ENCODE measurements at places on chromosomes 13 and 19.

GRCh38 chr19:43605875-43606568 is 5.9 kb upstream of the SRRM5 start:
- DNase-seq = no peak

GRCh38 chr13:44927968-44928367 is 61.3 kb downstream of the NUFIP1 start:
- no peak for DNase-seq

- DNase-seq = no peak
These were observed 2193.1 kb downstream of the PCDH9 start for GRCh38 chr13:65036999-65037398.

DNA sequence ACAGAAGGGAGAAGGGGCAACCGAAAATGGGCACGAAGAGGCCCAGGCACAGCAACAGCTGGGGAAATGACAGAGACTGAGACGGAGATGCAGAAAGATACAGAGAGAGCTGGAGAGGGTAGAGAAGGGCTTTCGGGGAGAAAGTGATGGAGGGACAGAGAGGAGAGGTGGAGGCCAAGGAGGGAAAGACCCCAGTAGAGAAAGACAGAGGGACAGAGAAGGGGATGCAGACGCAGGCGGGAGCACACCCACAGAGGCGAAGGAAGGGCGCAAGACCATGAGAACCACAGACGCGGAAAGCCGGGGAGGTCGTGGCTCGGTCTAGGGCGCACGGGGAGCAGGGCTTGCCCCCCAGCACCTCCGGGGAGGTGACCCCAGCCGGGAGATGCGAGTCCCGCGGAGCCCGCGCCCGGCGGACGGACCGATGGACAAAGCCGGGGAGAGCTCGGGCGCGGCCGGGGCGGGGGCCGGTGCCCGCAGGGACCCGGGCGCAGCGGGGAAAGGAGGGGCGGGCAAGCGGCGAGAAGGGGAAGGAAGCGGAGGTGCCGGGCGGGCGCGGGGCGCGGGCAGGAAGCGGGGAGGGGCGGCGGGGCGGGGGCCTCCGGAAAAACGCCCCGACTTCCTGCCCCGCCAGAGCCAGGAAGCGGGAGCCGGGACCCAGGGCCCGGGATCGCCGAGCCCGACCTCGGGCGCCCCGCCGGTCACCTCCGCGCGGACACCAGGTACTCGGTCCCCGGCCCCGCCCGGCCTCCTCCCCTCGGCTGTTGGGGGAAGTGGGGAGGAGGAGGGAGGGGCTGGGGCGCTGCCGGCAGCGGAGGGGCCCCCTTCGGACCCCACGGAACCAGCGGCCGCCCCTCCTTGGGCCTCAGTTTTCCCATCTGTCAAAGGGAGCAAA is at the start of gene ARHGEF1:
Gene ARHGEF1, plus strand, starts transcription at position 617 of the 895 bp plus-strand sequence. CDS start 4,899 bp downstream, outside the sequence.
- peak; percentile 64 for DNase-seq

DNA sequence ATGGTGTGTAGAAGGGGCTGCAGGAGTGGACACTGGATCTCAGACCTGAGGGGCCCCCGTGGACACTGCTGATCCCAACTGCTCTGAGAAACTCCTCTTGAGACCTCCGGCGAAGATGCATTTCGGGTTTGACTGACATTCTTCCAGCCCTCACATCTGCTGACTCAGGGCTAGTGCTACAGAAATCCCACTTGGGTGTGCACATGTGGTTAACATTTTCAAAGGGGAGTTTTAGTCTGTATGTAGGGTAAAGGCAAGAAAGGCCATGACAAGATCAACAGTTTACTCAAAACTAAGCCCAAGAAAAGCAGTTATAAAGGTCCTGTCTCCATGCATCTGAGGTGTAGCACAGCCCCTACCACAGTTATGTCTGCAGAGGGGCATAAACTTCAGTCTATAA is 31.2 kb downstream of the DLEU7 start:
- DNase-seq = peak; percentile 61

GRCh38 chr13:23020246-23020843 is 160.4 kb upstream of the SGCG start:
- DNase-seq = peak; percentile 77

GRCh38 chr13:28299916-28300315 is 161.6 kb downstream of the PAN3 start:
- DNase-seq = no peak

- DNase-seq = no peak
These were observed 3.8 kb upstream of the MAP2K7 start for GRCh38 chr19:7899751-7900378.

- peak; percentile 26 for DNase-seq
These were observed 46.3 kb downstream of the URI1 start for GRCh38 chr19:29988351-29988750.

DNA sequence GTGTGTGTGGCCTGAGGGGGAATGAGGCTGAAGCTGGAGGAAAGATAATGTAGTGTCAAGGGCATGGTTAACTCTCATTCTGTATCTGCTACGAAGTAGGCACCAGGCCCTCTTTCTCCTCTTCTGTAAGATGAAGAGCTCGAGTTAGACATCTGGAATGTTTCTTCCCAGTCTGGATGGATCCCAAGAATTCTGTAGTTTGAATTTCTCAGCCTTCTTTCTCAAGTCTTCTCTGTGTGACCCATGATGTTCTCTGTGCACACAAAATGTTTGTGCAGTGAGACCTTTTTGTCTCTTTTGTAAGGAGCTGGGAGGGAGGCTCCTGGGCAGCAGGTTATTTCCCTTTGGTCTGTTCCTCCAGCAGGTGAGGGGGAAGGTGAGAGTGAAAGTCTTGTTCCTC is 13.7 kb downstream of the FGF9 start:
- no peak for DNase-seq

- DNase-seq = peak; percentile 47
These were observed 31.5 kb upstream of the ZNF766 start for GRCh38 chr19:52237771-52238400.

GRCh38 chr13:65353951-65354350 is 1876.2 kb downstream of the PCDH9 start:
- DNase-seq = no peak

DNA sequence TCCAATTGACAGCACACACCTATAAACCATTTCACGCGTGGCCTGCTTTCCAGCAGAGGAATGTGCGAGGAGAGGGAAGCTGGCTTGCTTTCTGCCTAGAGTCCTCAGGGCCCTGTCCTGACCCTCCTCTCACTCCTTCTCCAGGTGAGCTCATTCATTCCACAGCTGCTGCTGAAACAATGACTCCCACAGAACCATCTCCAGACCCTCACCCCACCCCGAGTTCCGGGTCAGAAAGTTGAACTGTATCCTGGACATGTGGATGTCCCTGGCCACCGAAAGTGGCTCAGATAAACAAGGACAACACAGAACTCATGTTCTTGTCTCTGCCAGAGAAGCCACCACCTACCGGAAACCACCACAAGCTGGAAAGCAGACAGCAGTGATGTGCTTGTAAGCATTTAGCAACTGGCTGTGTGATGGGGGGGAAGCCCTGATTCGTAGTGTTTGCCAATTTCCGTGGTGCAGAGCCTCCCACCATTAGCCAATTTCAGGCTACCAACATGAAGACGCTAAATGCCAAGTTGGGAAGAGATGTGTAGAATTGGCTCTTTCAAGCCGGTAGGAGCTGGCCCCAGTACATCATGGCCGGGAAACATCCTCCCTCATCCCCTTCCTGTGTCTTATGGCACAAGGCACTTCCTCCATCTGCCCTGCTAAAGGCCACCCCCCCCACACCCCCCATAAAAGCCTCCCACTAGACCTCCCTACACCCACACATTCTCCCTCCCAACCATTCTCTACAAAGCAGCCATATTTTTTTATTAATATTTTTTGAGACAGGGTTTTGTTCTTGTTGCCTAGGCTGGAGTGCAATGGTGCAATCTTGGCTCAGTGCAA is 5.0 kb downstream of the SYCE2 start:
- peak; percentile 68 for DNase-seq

Measured in common myeloid progenitor, CD34-positive (primary cell).